ENCODE measurements at places on chromosomes 1 and 21.
A peak's percentile ranks its signal among the peaks of the same experiment; 100 is the strongest.

DNA sequence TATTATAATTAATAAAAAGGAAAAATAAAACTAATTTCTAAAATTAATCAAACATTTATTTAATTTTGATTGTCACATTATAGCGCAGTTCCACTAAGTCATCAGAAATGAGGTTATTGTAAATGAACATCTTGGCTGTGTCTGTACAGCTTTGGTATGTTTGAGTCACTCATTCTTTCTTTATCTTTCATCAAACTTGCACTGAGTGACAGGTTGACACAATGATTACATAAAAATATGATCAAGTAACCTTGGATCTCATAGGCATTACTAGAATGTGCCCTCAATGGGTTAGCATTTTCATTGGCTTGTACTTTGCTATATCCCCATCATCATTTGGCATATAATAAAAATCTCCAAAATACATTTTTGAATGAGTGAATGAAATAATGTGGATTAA is 1353.2 kb upstream of the ADGRL2 start:
- DNase-seq = no peak

GRCh38 chr1:39508857-39509305 is 17.4 kb downstream of the BMP8A start:
- DNase-seq = no peak

GRCh38 chr1:246301553-246302250 is 205.4 kb downstream of the SMYD3 start:
- no peak for DNase-seq

DNA sequence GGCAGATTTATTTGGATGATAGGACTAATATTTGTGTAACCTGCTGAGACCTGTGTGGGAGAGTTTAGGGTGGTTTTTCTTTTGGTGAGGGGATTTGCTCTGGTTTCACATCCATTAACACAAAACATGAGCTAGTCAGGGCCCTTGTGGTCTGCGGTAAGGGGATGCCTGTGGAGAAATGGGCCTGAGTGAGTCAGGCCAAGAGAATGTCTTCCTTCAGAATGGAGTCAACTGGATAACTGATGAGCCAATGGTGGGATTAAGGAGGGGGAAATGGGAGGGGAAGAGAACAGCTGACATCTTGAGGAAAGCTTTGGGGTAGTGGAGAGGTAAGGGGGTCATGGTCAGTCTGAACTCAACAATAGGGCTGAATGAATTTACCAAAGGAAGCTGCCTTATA is 13.9 kb downstream of the WNT2B start:
- DNase-seq = no peak

DNA sequence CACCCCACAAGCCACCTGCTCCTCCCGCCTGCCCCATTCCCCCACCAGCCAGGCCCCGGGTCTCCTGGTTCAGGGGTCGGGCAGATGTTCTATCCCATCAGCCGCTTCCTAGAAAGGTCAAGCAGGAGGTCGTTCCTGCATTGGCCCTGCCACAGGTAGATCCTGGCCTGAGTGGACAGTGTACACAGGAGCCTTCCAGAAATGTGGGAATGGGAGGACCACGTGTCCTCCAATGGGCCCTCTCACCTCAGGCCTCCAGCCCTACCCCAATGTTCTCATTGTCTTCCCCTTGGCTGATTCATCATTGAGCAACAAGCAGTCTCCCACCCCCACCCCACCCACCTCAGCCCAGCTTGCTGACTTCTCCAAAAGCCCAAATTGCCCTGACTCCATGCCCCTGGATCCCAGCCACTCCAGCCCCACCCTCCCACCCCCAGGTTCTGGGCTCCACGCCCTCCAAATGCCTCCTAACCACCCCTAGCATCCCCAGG is 2.1 kb downstream of the S100A16 start:
- DNase-seq = no peak

- DNase-seq = no peak
These were observed 46.5 kb downstream of the PRDM16 start for GRCh38 chr1:3115275-3116149.

- no peak for DNase-seq
These were observed 11.8 kb downstream of the HTR6 start for GRCh38 chr1:19676438-19676922.

DNA sequence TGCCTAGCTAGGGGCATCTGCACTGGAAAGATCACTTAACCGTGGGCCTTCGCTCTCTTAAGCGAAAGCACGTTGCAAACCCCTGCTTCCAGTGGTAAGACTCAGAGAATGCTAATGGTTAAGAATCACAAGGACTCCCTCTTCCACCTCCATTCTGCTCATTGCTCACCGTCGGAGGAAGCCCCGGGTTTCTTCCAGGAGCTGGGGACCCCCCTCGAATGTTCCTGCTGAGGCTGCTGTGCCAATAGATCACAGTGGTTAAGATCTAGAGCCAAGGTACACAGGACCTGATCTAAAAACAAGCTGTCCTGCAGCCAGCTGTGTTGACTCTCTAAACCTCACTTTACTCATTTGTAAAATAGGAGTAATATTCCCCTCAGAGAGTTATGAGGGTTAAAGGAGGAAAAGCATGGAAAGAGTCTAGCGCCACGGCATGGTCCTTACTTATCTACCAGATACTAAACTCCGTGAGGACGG is 765 bp downstream of the VAMP3 start:
- no peak for DNase-seq

- DNase-seq = no peak
These were observed 14.2 kb upstream of the ADORA1 start for GRCh38 chr1:203113308-203113707.

GRCh38 chr1:41847733-41848132 is 71.0 kb downstream of the HIVEP3 start:
- DNase-seq = no peak

DNA sequence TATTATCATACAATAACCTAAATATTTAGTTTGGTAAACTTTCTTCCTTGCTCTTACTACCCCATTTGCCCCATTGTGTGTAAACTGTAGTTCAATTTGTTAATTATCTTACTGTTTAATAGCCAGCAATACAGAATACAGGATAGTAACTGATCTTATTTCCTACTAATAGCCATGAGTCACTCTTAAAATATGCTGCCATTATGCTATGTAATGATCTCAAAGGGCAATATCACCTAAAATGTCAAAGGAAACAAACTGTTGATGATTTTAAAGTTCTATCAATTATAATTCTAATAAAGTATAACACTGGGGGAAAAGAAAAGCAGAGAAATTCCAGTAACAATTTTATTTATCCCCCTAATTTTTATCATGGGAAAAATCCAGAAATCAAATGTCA is 4.3 kb downstream of the SLC30A1 start:
- DNase-seq = no peak

DNA sequence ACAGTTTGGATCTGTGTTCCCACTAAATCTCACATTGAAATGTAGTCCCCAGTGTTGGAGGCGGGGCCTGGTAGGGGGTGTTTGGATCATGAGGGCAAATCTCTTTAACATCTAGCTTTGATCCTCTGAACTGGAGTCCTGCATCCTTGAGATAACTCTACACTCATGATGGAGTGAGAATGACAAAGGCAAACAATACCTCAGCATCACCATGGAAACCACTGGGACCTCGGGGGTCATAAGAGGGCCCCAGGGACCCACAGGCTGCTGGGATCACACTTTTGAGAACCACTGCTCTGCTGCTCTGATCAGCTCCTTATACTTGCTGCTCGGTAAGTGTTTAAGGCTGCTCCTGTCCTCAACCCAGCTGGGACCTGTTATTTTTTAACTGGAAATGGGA is 13.4 kb upstream of the OBSCN start:
- DNase-seq = no peak

- DNase-seq = no peak
These were observed 30.8 kb downstream of the PLPP3 start for GRCh38 chr1:56548571-56548970.

- no peak for DNase-seq
These were observed 53.5 kb upstream of the CTTNBP2NL start for GRCh38 chr1:112342558-112342957.

DNA sequence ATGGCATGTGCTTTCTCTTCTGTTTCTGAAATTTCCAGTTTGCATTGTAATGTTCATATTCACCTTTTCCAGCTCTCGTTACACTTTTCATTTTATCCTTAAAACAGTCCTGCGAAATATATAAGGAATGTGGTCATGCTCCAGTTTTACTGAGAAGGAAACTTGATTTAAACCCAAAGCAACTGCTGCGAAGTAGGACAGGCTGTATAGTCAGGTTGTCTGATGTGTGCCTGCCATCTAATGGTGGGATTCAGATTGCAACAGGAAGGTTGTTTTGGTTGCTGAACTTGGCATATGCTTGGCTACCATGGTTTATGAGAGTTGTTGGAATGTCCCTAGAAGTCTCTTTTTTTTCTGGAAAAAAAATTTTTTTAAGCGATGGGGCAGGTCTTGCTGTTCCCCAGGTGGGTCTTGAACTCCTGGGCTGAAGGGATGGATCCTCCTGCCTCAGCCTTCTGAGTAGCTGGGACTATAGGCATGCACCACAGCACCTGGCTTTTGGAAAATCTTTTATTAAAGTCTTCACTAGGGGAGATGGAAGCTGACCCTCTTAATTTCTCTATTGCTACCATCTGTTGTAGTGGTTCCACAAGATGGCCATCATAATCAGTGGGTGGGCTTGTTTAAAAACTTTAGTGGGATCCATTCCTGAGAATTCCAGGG is 86.9 kb downstream of the UCK2 start:
- DNase-seq = peak; percentile 56

DNA sequence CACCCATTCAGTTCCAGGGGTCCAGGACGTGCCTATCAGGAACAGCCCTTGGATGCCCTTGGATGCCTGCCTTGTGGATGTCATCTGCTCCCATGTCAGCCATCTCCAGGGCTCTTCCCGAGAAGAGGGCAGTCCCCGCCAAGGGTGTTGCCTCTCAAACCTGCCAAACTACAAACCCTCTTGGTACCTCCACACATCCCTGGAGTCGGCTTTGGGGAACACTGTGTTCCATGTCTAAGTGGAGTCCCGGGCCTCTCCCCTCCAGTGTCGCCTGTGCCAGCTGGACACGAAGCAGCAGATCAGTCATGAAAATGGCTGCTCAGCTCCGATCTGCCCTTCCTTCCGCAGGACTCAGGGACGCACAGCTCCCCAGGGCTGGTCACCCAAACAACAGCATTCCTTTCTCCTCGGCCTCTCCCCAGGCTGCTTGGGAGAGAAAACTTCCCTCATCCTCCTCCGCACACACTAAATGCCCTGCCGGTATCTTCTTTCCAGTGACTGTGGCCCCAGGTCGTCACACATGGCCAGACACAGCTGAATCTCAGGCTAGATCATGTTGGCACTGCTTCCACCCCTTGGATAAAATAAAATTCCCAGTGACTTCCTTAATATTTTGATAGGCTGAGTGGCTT is 53.4 kb downstream of the GALNT2 start:
- DNase-seq = no peak

DNA sequence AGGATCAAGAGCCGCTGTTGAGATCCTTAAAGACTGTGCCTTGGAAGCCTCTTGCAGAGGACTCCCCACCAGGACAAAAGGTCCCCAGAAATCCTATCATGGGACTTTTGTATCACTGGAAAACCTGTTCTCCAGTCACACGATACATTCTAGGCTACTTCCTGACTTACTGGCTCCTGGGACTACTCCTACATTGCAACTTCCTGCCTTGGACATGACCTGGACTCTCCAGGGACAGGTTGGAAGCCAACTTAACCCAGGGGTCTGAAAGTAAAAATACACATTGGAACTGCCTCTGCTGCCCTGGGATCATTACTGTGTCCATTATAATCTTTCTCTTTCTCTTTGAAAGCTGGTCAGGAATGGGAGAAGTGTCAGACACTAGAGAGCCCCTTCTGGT is 9.9 kb downstream of the PIGV start:
- no peak for DNase-seq

DNA sequence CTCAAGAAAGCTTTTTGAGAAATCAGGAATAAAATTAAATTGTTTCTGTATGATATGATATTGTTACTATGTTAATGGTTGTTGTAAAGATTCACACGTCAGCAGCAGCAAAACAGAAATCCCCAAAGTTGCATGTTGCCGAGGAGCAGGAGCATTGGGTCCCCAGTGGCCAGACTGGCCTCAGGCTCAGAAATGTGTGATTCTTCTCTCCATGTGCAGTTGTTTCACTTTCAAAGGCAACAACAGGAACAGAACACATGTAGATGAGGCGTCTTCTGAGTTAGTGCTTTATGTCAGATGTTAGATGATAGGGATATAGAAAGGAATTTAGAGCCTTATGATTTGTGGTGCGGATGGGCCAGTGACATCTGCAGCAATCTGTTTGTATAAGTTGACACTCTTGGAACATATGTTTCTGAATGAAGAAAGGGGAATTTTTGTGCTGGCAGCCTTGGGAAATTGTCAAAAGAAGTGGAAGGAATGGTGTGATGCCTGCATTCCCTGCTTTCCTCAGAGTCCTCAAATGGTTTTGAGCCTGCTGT is 2.1 kb upstream of the TTLL7 start:
- no peak for DNase-seq

GRCh38 chr1:175597205-175597604 is 146.2 kb downstream of the TNR start:
- DNase-seq = no peak

DNA sequence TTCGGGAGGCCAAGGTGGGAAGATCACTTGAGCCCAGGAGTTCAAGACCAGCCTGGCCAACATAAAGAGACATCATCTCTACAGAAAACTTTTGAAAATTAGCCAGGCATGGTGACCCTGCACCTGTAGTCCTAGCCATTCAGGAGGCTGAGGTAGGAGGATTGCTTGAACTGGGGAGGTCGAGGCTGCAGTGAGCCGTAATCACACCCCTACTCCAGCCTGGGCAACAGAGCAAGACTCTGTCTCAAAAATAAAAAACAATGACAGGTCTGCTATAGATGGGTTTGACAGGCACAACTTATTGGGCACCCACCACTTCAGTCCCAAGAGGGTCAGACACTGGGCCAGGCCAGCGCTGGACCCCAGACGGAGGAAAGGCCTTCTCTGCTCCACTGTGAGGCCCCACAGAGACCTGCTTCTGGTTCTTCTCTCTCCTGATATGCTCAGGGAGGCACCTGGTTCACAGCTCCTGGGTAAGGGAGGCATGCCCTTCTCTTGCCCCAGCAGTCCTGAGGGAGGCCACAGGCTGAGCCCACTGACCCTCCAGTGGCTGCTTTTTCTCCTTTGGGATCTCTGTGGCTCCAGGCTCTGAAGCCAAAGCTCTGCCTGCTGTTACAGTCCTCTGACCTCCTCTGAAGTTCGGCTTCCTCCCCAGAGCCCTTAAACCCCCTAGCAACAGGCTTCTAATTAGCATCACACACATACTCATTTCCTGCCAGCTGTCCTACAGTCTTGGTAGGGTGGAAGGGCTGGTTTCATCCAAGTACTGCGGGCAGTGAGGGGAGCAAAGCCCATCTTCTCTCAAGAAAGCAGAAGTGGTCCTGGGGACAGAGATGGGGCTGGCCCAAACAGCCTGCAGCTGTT is 14.4 kb downstream of the S100A16 start:
- DNase-seq = no peak

DNA sequence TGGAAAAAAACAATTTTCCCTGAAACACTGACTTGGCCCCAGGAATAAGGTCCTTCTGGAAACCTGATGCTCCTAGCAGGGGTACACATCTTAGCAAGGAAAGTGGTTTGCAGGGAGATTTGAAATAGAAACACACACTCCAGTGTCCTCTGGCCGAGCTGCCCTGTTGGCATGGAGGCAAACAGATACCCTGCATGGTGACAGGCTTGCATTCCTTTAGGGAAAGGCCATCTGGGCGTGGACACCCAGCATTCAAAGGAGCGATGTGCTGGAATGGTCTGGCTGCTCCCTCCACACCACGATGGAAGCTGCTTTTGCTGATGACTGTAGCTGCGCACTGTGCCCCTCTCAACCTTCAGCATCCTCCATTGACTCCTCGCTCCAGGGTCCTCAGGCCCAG is 41.5 kb upstream of the BCAR3 start:
- no peak for DNase-seq
